ENCODE measurements at places on chromosomes 11 and 22.

DNA sequence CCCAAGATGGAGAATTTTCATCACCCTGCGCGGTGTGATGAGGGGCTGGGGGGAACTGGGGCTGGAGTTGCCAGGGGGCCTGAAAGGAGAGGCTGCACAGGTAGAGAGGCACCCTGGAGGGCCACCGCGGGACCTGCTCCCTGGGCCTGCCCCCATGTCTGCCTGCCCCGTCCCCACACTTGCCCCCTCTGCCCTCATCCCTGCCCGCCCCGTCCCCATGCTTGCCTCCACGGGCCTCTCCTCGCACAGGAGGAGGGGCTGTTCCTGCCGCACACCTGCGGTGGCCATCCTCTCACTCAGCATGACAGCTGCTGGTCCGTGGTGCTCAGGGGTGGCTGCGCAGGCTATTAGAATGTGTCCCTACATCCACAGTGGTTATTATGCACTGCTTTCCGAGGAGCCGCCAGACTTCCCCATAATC lies 43.5 kb downstream of the LINC01488 start:
- no peak for DNase-seq

- peak; percentile 33 for DNase-seq
These were observed 19.4 kb upstream of the TSKU start for GRCh38 chr11:76763573-76764346.

DNA sequence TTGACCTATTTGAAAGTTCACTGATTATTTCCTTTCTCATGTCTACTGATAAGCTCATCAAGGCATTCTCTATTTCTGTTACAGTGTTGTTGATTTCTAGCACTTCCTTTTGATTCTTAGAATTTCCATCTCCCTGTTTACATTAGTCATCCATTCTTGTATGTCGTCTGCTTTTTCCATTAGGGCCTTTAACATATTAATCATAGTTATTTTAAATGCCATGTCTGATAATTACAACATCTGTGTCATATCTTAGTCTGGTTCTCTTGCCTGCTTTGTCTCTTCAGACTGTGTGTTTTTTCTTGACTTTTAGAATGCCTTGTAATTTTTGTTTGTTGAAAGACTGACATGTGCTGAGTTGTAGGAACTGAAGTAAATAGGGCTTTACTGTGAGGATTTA lies 602.1 kb downstream of the SOX6 start:
- no peak for DNase-seq

DNA sequence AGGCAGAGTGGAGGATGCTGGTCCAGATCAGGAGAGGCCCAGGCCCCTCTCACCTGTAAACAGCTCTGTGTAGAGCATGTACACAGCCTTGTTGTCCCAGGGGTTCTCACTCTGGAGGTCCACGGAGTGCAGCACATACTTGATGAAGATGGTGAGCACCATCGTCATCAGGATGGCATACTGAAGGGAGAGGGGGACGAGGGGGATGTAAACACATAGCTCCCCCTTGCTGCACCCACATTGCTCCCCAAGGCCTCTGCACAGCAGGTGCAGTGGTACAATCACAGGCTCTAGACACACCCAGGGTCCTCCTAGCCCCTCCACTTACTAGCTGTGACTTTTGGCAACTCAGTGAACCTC lies 2.9 kb downstream of the SYVN1 start:
- DNase-seq, result no peak

GRCh38 chr11:123216249-123216648 lies 21.2 kb upstream of the CLMP start:
- DNase-seq, result no peak

DNA sequence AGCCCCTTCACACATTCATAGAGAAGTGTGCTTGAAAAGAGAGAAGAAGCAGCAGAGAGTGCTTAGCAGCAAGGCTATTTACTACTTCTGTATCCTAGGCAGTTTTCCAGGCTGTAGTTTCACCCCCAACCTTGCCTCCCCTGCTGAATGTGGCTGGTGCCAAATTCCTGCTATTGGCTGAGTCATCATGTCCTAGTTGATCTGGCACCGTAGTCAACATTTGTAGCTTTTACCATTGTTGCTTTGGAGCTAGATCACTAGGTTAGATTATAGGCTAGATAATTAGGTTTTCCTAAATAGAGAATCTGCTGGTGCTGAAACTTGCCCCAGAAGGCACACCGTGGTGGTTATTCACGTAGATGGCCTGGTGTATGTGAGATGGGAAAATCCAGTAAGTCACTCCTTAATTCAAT lies 32.7 kb downstream of the ARHGAP42 start:
- DNase-seq, result no peak

DNA sequence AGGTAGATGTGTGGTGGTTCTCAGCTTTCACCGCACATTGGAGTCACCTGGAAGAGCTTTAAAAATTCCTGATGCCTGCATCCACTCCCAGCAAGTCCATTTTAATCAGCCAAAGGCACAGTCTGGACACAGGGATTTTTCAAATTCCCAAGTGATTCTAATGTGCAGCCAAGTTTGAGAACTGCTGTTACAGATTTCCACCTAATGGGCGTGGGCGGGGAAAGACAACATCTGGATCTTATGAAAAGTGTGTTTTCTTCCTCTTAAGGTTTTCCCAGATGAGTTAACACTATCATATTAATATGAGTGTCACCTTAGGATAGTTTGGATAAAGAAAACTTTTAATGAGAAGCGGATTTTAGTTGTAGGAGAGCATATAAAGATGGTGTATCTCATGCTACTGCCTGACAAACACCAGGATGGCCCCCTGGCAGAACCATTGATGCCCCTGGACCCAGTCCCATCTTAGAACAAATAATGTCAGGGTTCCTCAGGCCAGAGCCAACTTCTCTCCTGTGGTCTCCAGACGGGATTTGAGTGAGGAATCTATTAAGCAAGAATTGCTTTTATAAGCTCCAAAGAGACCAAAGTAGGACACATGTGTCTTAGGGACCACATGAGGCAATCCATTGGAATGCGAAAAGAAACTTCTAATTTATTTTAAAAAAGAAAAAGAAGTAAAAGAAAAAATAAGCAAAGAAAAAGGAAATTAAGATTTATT lies 31.9 kb downstream of the POU2AF1 start:
- no peak for DNase-seq

- no peak for DNase-seq
These were observed 13.6 kb downstream of the P2RY6 start for GRCh38 chr11:73285721-73286120.

GRCh38 chr11:94676814-94677213 lies 91.3 kb upstream of the AMOTL1 start:
- DNase-seq, result no peak

GRCh38 chr11:20529757-20530156 lies 69.7 kb upstream of the SLC6A5 start:
- no peak for DNase-seq

- DNase-seq, result no peak
These were observed 29.5 kb upstream of the FCHSD2 start for GRCh38 chr11:73171436-73172161.

GRCh38 chr22:24506802-24507438 lies 11.8 kb downstream of the UPB1 start:
- peak; percentile 18 for DNase-seq

GRCh38 chr11:111379602-111380136 lies 594 bp upstream of the POU2AF1 start:
- no peak for DNase-seq

- DNase-seq, result peak; percentile 49
These were observed 5.9 kb downstream of the PHOX2A start for GRCh38 chr11:72238040-72238450.

DNA sequence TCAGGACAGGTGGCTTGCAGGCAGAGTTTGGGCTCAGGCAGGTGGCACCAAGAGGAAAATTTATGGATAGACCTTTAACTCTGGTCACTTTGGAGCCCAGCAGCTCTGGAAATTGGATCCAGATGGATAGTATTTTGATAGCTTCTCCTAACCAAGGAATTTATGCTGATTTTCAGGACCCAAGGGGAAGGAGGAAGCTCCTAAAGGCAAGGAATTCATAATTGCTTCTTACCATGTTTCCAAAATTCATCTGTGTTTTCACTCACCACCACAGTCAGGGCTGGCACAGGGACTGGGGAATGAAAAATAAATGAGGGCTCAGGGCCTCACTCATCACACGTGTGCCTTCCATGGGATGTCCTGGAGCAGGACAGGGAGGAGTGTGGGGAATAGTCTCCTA lies 317.8 kb downstream of the ST3GAL4 start:
- DNase-seq, result no peak

DNA sequence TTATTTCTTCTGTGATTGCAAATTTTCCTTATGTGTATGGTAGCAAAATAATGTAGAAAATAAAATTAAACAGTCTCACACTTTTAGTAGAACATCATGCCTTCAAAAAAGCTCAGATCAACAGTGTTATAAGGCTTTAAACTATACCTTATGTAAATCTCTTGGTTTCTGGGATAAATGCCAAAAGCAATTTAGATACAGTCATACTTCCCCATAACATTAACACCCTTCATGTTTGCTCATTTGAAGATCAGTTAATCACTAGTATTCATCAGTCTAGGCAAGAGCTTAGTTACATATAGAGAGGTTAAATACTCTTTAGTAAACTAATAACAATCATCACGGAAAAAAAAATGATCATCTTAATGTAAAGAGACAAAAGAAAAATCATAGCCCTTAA lies 421.8 kb upstream of the ANO3 start:
- no peak for DNase-seq

DNA sequence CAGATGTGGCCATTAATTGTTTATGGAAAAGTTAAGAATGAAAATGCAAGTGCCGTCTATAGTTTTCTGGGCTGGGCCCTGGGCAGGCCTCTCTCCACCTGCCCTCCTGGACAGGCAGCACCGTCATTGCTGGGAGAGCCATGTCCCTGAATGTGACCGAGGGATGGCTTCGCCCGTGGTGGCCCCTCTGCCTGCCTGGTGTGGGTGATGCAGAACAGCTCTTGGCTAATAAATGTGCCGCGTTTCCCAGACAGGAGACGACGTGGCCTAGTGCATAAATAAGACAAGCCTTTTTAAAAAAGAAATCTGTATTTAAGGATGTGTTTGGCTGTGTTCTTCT lies 407.3 kb downstream of the TBC1D22A start:
- DNase-seq, result no peak

- DNase-seq, result no peak
These were observed 3.4 kb downstream of the RCE1 start for GRCh38 chr11:66846671-66847091.

GRCh38 chr22:49598338-49598737 lies 229.3 kb downstream of the BRD1 start:
- DNase-seq, result no peak

DNA sequence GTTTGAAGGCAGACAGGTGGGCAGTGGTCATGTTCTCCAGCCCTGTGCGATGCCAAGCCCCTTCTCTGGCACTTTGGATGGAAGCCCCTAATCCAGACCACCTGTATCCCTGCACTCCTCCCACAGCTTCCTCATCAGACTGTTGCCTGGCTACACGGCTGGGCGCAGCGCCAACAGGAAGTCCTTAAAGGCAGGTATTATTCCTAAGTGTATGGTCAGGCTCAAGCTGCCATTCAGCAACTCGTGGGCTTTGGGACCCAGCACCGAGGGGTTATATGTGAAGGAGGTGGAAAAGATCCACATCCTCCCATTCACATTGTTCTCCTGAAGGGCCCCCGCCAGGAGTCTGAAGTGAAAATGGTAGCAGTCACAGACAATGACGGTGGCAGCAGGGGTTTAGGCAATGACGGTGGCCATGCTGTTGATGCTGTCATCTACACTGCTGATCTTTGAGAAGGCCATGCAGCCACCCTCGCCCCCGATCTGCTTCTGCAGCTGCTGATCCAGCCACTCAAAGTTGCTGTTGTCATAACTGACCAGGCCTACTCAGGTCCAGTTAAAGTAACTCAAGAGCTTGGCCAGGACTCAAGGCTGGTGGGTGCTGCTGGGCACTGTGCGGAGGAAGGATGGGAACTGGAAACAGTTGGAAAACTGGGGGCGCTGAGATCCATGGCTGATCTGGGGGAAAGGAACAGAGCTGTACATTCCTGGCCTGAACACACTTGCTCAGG lies 27.7 kb downstream of the OR6Q1 start:
- no peak for DNase-seq

DNA sequence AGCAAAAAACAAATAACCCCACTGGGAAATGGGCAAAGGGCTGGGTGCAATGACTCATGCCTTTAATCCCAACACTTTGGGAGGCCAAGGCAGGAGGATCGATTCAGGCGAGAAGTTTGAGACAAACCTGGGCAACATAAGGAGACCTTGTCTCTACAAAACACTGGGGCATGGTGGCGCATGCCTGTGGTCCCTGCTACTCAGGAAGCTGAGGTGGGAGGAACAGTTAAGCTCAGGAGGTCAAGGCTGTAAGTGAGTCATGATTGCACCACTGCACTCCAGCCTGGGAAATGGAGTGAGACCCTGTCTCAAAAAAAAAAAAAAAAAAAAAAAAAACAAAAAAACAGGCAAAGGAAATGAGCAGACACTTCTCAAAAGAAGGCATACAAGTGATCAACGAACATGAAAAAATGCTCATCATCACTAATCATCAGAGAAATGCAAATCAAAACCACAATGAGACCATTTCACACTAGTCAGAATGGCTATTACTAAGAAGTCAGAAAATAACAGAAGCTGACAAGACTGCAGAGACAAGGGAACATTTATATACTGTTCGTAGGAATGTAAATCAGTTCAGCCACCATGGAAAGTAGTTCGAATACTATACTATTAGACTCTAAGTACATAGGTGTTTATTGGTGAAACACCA lies 48.2 kb upstream of the SMCO4 start:
- no peak for DNase-seq

GRCh38 chr11:10392095-10393079 lies 62.7 kb upstream of the AMPD3 start:
- DNase-seq, result peak; percentile 45

GRCh38 chr22:48940266-48941032 lies 887.2 kb downstream of the BRD1 start:
- no peak for DNase-seq

- DNase-seq, result no peak
These were observed 16.8 kb downstream of the PRR5L start for GRCh38 chr11:36312611-36313472.

- DNase-seq, result no peak
These were observed 561.9 kb upstream of the ANO5 start for GRCh38 chr11:21630934-21631478.

GRCh38 chr11:8683115-8683807 lies 669 bp downstream of the RPL27A start:
- no peak for DNase-seq

- no peak for DNase-seq
These were observed 3.3 kb downstream of the RAB6A start for GRCh38 chr11:73757598-73757997.

GRCh38 chr11:65182258-65183170 lies 786 bp downstream of the CAPN1 start:
- no peak for DNase-seq

- DNase-seq, result peak; percentile 7
These were observed 35.9 kb upstream of the HORMAD2 start for GRCh38 chr22:30044369-30044768.

- no peak for DNase-seq
These were observed 28.1 kb upstream of the CD81 start for GRCh38 chr11:2348986-2349385.
